ENCODE measurements at places on chromosomes 2 and 18. TPM values are rescaled to one million over a fixed set of nuclear protein-coding genes. Genes with fewer than 3 reads are reported as not detected.

MDH1B gene
- total RNA-seq, result 1.6 TPM

SDC1 gene
- 169 TPM for total RNA-seq

ACMSD gene
- not detected for total RNA-seq

SERPINB12 gene
- not detected for total RNA-seq

CTDP1 gene
- 17.0 TPM for total RNA-seq

ITPRIPL1 gene
- not detected for total RNA-seq

ARHGAP15 gene
- total RNA-seq, result not detected

MALT1 gene
- 9.7 TPM for total RNA-seq

MYO3B gene
- not detected for total RNA-seq

KCNF1 gene
- 21.8 TPM for total RNA-seq

GRP gene
- not detected for total RNA-seq

IL36RN gene
- 0.14 TPM for total RNA-seq

TEKT4 gene
- total RNA-seq, result not detected

CCDC93 gene
- 14.2 TPM for total RNA-seq

EVX2 gene
- not detected for total RNA-seq

LGALSL gene
- total RNA-seq, result 7.7 TPM

GPR45 gene
- not detected for total RNA-seq

MAB21L4 gene
- 0.12 TPM for total RNA-seq

LBX2 gene
- 4.2 TPM for total RNA-seq

DNAJC5G gene
- total RNA-seq, result not detected

UGT1A6 gene
- 1.9 TPM for total RNA-seq

PLB1 gene
- total RNA-seq, result 1.1 TPM

TMEM182 gene
- total RNA-seq, result 5.3 TPM

STON1 gene
- 0.36 TPM for total RNA-seq

CPS1 gene
- 9.2 TPM for total RNA-seq

SH2D6 gene
- total RNA-seq, result 1.1 TPM

CCDC178 gene
- total RNA-seq, result not detected

MREG gene
- 5.4 TPM for total RNA-seq

FEV gene
- not detected for total RNA-seq

TDRD15 gene
- not detected for total RNA-seq

GTF2A1L gene
- total RNA-seq, result not detected

CCDC148 gene
- 0.39 TPM for total RNA-seq

FAM237A gene
- not detected for total RNA-seq

IL36A gene
- not detected for total RNA-seq

KLHL14 gene
- not detected for total RNA-seq

ANKRD30BL gene
- total RNA-seq, result not detected

HNRNPA3 gene
- 382 TPM for total RNA-seq

RAX gene
- not detected for total RNA-seq

KCNG2 gene
- not detected for total RNA-seq

HOXD13 gene
- 0.23 TPM for total RNA-seq

CRYBA2 gene
- total RNA-seq, result not detected

UBR3 gene
- total RNA-seq, result 8.2 TPM

MLPH gene
- 251 TPM for total RNA-seq

SGPP2 gene
- 0.29 TPM for total RNA-seq

ATP6V1B1 gene
- total RNA-seq, result 2.6 TPM

CDH20 gene
- not detected for total RNA-seq

CFAP65 gene
- total RNA-seq, result 0.15 TPM

GALNT3 gene
- total RNA-seq, result not detected

CDH2 gene
- total RNA-seq, result 32.4 TPM

ZNF512 gene
- total RNA-seq, result 18.8 TPM

CNNM4 gene
- 16.9 TPM for total RNA-seq

RAB6D gene
- not detected for total RNA-seq
